ENCODE measurements at places on chromosomes 6 and 20.

- DNase-seq: no peak
These were observed 45.3 kb upstream of the SMIM8 start for GRCh38 chr6:87277123-87277522.

DNA sequence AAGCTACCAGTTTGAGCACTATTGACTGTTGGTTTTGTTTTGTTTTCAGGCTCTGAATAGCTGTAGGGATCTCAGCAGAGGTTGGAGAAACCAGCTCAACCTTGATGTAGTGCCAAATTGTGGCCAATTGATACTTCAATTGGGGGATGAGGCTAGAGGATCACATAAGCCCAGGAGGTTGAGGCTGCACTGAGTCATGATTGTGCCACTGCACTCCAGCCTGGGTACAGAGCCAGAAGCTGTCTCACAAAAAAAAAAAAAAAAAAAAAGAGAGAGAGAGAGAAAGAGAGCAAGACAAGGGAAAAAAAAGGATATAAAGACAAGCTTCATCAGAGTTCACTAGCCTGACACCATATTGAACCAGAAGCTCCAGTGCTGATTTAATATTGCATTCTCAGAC lies 702.1 kb downstream of the FRK start:
- DNase-seq: no peak

GRCh38 chr20:48783533-48784272 lies 44.1 kb downstream of the PREX1 start:
- DNase-seq: no peak

- no peak for DNase-seq
These were observed 7.8 kb downstream of the CCNC start for GRCh38 chr6:99560668-99561067.

DNA sequence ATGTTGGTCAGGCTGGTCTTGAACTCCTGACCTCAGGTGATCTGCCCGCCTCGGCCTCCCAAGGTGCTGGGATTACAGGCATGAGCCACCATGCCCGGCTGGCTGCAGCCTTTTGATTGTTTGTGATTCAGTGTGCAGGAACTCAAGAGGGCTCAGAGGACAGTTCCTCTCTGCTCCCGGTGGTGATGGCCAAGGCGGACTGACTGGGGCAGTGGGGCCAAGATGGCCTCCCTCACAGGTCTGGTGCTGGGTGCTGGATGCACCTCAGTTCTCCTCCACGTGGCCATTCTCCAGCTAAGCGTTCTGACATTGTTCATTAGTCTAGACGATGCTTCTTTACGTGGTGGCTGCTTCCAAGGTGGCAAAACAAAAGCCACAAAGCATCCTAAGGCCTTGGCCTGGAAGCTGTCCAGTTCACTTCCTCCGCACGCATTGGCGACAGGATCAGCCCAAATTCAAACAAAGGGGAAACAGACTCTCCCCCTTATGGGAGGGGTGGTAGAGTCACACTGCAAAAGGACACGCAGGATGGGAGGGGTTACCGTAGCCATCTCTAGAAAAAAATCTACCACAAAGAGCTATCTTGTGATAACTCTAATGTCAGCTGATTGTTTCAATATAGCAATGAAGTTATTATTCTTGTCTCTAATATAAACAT lies 146.9 kb downstream of the FOXC1 start:
- no peak for DNase-seq

DNA sequence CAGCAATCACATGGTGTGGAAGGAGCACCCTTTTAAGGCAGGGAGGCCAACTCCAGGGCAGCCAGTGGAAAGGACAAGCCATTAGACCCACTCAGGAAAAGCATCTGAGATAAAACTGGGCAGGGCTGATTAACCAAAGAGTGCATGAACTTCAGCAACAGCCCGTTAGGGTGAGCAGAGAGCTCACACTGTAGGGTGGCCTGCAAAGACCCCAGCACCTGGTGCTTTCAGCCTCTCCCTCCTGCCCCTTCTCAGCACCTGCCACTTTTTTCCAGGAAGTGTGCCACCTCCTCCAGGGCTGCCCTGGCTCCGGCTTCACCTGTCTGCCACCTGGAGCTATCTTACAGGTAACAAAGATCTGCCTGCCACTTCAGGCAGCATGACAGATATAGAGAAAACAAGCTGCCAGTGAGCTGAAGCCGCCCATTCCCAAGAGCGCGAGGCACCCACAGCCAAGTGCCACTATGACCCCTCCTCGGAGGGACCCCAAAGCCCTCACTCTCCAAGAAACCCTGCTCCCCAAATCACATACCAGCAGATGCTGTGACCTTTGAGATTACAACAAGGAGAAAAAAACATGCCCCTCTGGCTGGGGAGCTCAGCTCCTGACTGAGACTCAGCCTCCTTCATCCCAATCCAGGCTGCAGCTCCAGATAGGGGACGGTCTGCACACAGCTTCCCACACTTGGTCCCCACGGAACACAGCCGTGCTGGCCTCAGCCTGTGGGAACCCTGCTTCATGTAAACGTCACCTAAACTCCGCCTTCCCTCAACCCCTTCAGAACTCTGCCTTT lies 71.2 kb downstream of the ABHD12 start:
- no peak for DNase-seq

DNA sequence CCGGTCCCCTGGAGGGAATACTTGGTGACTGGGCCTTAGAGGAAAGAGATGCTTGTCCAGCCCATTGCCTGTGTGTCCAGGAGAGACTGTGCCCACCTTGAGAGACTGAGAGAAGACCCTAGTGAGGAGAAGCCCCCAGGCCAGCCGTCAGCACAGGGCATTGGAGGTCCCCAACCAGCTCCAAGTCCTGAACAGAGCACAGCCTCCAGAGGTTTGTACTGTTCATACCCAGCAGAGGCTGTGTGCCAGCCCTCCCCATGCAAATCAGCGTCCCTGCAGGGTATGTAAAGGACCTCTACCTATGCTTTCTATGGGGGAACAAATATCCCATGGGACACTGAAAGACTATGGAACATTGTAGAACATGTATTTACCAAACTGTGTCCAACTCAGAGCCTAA lies 8.4 kb downstream of the HLA-E start:
- DNase-seq: no peak

GRCh38 chr6:106511288-106512047 lies 117.8 kb downstream of the RTN4IP1 start:
- no peak for DNase-seq

DNA sequence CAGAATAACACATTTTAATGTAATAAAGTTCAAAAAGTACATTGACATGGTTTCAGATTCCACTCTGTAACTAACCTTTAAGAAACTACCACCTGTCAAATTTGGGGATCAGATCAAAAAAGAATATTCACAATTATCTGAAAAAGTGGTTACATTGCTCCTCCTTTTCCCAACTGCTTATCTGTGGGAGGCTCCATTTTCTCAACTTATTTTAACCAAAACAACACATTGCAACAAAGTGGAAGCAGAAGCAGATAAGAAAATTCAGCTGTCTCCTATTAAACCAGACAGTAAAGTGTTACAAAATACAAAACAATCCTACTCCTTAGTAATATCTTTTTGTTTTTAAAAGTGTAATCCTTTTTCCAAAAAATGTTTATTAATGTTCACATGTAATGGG lies 61.4 kb downstream of the PDSS2 start:
- no peak for DNase-seq

GRCh38 chr6:5536644-5537043 lies 275.3 kb downstream of the FARS2 start:
- DNase-seq: no peak

DNA sequence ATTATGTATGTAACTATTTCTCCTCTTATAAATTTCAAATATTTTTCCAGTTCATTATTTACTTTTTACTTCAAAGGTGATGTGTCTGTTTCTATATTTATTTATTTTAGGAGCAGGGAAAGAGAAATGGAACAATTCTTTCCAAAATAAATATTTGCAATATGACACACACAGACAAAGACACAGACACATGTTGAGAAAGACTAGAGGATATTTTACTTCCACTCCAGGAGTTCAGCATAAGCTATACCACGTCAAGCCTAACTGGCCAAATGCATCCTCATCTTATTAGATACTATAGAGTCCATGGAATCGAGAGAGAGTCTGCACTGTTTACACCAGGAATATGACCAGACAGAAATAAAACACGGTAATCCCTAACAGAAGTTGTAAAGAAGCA lies 13.3 kb downstream of the RALGAPA2 start:
- no peak for DNase-seq

DNA sequence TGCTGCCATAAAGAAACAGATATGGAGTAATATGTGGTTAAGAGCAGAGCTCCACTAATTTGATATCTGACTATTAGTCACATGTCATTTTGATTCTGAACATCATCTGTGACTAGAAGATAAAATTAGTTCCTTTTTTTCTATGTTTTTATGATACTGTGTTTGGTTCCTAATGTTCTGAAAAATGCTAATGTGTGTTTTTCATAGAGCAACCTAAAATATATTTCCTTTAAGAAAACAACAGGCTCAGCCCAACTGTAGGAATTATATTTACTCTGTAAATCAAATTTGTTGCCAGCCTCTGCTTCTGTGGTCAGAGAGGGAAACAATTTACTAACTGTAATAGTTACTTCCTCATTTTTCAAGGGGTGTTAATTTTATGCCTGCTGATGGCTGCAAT lies 33.3 kb upstream of the TXLNB start:
- no peak for DNase-seq

GRCh38 chr6:132675002-132675401 lies 16.0 kb upstream of the TAAR1 start:
- no peak for DNase-seq

GRCh38 chr6:31498748-31499147 lies 803 bp downstream of the MICB start:
- no peak for DNase-seq

- DNase-seq: no peak
These were observed 615 bp upstream of the NTSR1 start for GRCh38 chr20:62707921-62708521.
